Left renal pelvis (tissue), 4 donors: ENCODE measurements at places on chromosomes 6 and 20.

DNA sequence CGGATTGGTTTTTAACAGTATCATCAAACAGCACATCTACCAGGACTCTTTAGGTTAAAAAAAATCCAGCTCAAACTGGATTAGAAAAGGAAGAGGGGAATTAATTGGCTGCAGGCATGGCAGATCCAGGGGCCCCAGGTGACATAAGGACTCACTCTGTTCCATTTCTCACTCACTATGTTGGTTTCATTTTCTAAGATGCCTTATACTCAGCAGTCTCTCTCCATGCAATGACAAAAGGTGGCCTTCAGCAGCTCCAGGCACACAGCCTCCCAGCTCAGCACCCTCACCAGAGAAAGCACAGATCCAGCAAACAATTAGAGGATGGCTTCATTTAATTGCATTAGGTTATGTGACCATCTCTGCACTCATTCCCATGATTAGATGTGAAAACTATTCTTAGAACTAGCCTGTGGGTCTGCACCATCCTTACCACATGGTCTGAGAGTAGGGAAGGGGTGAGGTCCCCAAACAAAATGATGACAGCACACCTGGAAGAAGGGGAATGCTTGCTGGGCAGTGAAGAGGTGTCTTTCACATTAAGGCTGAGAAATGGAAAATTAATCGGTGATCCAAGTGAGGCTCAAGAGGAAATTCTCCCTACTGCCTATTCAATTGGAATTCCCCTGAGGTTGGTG, 243.1 kb downstream of the CDH26 start:
- no peak for DNase-seq

DNA sequence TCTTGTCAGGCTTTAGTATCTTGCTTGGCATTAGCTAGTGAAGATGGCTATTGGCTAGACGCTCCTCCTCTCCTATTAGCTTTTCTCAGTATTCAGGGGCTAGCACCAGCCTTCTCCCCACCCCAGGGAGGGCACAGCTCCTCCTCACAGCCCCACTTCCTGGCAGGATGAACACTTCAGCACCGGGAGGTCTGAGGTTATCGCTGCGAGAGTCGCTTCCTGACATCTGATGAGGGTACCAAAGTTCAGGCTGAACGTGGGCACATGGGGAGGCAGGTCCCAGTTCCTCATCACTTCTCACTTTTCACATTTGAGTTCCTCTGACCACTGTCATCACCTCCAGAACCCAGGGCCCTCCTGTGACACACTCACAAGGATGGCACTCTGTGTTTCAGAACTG, 66.6 kb downstream of the LAMA4 start:
- DNase-seq: no peak

DNA sequence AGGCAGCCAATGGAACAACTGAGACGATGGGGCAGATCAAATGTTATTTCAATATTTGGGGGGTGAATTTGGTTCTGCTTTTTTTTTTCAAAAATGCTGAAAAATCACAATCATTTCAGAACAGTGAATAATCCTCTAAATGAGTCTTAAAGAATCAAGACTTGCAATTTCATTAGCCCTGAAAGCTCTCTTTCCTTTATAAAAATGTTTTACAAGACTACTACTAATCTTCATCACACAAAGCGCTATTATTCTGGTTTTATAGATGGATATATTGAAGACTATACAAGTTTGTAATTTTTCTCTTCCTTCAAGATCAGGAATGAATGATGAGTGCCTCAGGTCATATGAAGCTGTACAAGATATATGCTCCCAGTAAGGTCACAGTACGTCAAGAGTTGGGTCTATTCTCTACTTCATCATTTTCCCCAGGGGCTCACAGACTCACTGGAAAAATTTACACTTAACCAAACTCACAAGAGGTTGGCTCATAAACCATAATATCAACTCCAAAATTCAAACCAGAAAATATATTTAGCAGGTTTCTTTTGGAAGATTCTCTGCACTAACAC, 19.5 kb downstream of the RNF24 start:
- DNase-seq: no peak

- DNase-seq: no peak
Observed at GRCh38 chr6:116012951-116013350, 47.7 kb downstream of the FRK start.

- DNase-seq: no peak
Observed at GRCh38 chr6:139819776-139820175, 445.3 kb upstream of the CITED2 start.

DNA sequence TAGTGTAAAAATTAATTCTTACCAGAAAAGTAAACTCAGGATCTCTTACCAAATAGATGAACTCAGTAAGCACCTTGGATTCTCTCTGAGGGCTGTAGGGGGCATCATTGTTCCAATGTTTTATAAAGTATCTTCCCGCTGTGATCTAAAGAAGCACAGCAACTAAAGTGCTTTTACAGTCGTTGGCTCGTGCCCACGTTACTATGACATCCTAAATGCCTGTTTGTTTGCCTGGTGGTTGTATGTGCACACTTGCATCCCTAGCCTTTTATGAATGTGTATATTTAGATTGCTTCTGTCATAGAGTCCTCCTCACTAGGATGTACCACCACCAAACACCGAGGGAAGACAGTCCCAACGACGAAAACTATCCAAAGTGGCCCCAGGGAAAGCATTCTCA, 34.5 kb downstream of the SLX4IP start:
- DNase-seq: peak; percentile 38

DNA sequence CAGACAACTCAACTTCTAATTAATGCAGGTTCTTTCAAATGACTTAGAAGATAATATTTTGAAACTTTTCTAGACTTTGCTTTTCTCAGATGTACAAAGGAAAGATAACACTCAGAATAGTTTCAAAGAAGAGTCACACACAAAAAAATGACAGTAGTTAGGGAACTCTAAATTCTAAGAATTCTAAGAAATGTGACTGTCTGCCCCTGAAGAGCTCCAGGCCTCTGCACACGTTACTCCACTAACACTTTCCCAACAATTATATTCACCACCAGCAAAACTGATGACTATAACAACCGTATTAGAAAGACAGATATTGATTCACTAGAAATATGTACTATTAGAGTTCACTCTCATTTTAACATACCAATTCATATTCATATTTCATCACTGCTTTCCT, 133.3 kb upstream of the SMLR1 start:
- DNase-seq: no peak

- DNase-seq: no peak
Observed at GRCh38 chr20:38270869-38271605, 10.5 kb upstream of the KIAA1755 start.

GRCh38 chr20:51182571-51182970, 159.7 kb upstream of the KCNG1 start:
- DNase-seq: no peak

GRCh38 chr6:168388641-168389633, 52.0 kb upstream of the SMOC2 start:
- no peak for DNase-seq

DNA sequence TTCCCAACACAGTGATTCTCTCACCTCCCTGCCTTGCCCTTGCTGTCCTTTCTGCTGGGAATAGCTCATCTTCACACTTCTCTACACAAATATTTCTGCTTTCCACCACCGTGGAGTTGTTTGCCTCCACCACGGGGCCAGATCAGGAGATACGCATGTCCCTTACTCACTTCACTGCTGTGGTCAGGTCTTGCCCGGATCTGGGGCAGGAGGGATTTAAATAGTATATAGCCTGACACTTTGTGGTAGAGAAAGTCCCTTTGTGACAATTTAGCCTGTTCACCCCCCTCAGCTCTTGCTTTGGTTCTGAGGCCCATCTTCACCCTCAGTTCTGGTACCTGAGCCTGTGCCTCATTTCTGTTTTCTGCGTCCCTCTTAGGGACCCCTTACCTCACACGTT, 92.6 kb upstream of the PREP start:
- DNase-seq: no peak

DNA sequence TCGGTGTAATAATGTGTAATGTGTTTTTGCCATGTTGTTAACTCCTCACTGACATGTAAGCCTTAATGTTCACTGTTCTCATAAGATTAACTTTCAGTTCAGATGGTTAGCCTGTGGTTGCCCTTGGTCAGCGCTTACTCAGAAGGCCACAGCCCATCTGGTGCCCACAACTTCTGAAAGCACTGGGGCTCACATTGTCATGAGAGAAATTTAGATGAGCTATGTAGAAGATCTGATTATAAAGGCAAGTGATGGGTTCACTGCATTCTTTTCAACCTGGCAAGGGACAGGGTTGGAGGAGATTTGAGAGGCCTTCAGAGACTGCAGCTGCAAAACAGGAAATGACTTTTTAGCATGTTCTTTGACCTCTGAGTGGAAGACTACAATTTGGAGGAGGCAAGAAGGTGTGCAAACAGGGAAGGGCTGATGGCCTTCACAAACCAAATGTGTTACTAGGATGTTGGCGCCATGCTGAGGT, 242.3 kb upstream of the SUPT3H start:
- no peak for DNase-seq

DNA sequence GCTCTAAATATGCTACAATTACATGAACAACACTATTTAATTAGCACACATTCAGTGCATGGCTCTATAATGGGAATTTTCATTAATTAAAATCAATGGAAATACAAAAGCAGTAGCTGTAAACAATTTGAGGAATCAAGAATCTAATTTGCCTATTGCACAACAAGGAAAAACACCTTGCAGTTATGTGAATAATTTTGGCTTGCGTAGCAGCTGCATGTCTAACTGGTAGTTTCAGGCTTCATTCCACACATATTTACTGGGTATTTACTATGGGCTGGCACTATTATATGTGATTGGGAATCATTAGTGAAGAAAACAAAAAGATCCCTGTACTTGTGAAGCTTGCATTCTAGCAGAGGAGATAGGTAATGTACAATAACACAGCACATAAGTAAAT, 26.4 kb downstream of the KIF6 start:
- no peak for DNase-seq

- DNase-seq: no peak
Observed at GRCh38 chr6:13559968-13560650, 14.3 kb upstream of the SIRT5 start.

GRCh38 chr20:45322952-45323383, 14.9 kb upstream of the MATN4 start:
- no peak for DNase-seq

GRCh38 chr6:105824732-105825131, 261.4 kb upstream of the PRDM1 start:
- no peak for DNase-seq

GRCh38 chr6:145648149-145648548, 87.2 kb downstream of the EPM2A start:
- DNase-seq: no peak

DNA sequence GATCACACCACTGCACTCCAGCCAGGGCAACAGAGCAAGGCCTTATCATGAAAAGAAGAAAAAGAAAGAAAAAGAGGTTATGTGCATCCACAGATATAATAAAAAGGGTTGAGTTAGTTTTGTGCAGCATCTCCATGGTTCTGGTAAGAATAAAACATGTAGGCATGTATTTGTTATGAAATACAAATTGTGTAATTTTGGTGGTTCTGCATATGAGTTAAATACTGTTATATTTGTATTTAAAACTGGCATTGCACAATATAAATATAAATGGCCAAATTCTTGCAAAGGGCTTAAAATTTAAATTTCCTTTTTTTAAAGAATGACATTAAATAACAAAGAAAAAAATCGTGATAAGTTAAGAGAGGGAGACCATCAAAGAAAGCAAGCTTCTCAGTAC, 159.1 kb upstream of the PREP start:
- no peak for DNase-seq

- no peak for DNase-seq
Observed at GRCh38 chr6:155313602-155314091, 637 bp downstream of the TFB1M start.

- DNase-seq: no peak
Observed at GRCh38 chr6:20068421-20068988, 143.8 kb downstream of the MBOAT1 start.

DNA sequence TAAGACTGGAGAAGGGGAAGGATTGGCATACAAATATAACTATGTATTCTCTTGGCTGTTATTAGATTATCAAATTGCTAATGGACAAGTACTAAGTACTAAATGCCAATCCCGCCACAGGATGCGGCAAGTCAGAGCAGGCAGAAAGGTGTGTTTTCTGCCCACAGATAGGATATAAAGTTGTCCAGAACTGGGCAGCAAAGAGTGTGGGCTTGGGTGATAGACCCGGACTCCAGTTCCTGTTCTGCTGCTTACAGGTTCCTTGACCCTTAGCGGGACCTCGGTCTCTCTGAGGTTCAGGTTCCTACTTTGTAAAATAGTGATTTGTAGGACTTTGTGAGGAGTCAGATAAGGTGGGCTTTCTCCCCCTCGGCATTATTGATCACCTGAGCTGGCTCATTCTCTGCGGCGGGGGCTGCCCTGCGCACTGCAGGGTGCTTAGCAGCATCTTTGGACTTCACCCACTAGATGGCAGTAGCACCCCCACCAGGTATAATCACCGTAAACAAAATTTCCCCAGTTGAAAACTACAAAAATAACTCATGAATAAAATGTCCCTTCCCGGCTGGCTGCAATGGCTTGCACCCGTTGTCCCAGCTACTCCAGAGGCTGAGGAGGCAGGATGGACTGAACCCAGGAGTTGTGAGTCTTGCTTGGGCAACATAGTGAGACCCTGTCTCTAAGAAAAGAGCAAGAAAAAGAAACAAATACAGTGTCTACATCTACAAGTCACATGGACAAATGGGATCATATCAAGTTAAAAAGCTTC, 193.1 kb downstream of the DOK5 start:
- no peak for DNase-seq

DNA sequence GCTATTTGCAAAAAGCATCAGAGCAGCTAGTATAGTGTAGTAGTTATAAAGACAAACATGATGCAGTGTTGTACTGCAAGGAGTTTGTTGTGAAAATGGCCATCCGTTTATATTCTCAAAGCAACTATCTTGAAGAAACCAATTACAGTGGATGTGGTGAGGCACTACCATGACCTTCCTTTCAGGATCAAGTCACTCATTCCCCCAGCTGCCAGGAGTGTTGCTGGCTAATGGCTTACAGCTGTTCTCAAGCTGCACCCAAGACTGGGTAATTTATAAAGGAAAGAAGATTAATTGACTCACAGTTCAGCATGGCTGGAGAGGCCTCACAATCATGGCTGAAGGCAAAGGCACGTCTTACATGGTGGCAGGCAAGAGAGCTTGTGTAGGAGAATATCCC, 29.0 kb downstream of the ADGRF4 start:
- no peak for DNase-seq

DNA sequence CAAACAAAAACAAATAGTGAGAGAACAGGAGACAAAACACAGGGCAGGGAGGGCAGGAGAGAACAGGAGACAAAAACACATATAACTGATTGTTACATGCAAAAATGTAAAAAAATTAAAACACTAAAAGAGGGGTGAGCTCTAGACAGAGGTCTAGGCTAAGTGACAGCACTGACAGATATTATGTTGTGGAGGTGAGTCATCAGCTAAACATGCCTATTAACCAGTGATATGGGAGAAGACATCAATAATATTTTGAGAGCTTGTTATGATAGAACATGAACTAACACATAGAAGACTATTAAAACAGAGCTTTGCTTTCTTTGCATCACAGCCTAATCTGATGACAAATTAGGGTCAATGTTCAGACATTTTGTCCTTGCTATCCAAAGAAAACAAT, 972.7 kb downstream of the PRIM2 start:
- no peak for DNase-seq

- DNase-seq: no peak
Observed at GRCh38 chr6:119799596-119800509, 450.3 kb upstream of the MAN1A1 start.
